Foreskin fibroblast (primary cell): ENCODE measurements at places on chromosomes 6 and 20.

DNA sequence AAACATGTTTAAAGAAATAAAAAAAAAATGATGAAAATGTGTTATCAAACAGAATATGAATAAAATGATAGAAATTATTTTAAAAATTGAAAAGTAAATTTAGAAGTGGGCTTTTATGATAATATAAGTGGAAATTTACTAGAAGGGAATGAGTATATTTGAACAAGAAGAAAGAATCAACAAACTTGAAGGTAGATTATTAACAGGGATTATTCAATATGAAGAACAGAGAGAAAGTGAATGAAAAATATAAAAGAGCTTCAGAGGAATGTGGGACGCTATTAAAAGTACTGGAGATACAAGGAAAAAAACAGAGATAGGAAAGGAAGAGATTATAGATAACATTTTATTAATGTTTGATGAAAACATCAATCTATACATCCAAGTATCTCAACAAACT lies 1014.4 kb upstream of the CITED2 start:
- DNase-seq, result no peak

DNA sequence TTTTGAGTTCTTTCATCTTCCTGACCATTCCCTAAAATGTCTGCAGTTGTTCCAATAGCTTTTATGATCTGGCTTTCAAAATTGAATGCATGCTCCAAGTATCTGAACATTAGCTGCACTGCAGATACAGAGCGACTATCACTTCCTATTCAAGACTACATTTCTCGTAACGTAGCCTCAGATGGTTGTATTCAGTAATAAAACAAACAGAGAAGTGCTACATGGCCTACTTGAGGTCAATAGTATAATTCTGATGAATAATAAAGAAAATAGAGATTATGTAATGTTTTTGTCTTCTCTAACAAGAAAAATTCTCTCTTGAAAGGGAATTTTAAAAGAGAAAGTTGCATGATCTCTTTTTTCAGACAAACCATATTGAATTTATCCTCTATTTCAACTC lies 333.9 kb upstream of the IRAK1BP1 start:
- no peak for DNase-seq

DNA sequence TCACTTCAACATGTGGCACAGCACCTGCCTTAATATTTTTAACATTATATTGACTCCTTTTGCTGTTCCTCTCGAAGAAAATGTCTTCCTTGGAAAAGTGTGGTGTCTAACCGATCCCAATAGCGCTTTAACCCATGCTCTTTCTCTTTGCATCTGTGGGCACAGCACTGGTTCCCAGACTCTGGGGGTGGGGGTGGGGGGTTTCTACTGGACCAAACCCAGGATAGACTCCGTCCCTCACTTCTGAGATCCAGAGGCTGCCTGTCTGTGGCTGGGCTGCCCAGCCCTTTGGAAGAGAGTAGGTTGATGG lies 3.9 kb upstream of the ZNF292 start:
- DNase-seq, result no peak

- DNase-seq, result no peak
Observed at GRCh38 chr6:168527451-168528210, 86.6 kb downstream of the SMOC2 start.
